ENCODE measurements at places on chromosomes 7 and 10. TPM values are rescaled to one million over a fixed set of nuclear protein-coding genes. Genes with fewer than 3 reads are reported as not detected.

- DNase-seq: no peak
These were observed 297.3 kb downstream of the EXOC4 start for GRCh38 chr7:133550145-133550544.

- no peak for DNase-seq
These were observed 4.9 kb downstream of the ZNF277 start for GRCh38 chr7:112211348-112211907.

- no peak for DNase-seq
These were observed 312.7 kb upstream of the IGFBP3 start for GRCh38 chr7:46233585-46234329.

GRCh38 chr7:147332988-147333387 is 1216.4 kb downstream of the CNTNAP2 start:
- no peak for DNase-seq

DNA sequence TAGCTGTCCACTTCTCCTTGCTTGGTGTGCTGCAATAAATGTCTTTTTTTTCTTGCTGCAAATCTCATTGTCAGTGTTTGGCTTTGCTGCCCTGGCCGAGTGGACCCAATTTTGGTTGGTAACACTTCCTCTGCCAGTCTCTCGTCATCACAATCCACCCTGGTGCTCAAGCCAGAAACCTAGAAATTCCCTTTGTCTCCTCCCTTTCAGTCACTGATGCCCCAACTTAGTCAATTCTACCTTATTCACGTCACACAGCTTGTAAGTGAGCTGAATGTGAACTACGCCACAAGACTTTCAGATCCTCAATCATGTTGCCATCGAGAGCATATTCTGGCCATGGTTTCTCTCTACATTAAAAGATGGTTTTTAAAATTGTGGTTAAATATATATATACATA is 13.0 kb upstream of the FRA10AC1 start:
- DNase-seq: no peak

- no peak for DNase-seq
These were observed 161.0 kb downstream of the HGF start for GRCh38 chr7:81608748-81609382.

The SFTPD gene
- 0.43 TPM for total RNA-seq

The SUMF2 gene
- total RNA-seq: 33.1 TPM

The CTAGE8 gene
- 0.22 TPM for total RNA-seq

Data from Right ventricle myocardium inferior (tissue), 1 donor.